Stimulated activated naive CD8-positive, alpha-beta T cell treated with anti-CD3 and anti-CD28 coated beads, Interleukin-15, amount 100 ng/mL, for 72 hours (primary cell): ENCODE measurements at places on chromosomes 7 and 10.

DNA sequence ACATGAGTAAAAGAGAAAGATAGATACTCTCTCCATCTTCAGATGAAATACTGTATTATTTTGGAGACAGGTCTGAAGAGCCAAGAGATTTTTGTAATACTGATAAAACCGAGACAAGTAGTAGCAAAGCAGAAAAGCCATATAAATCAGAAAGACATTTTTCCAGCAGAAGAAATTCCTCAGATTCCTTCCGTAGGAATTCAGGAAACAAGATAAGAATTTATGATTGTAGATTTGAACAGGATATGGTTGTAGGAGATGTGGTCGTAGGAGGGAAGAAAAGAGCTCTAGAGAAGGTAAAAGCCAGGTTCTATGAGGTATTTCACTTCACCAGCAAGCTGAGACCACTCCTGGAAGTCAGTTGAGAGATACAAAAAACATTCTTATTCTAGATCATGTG, 17.6 kb upstream of the AASS start:
- DNase-seq: no peak

DNA sequence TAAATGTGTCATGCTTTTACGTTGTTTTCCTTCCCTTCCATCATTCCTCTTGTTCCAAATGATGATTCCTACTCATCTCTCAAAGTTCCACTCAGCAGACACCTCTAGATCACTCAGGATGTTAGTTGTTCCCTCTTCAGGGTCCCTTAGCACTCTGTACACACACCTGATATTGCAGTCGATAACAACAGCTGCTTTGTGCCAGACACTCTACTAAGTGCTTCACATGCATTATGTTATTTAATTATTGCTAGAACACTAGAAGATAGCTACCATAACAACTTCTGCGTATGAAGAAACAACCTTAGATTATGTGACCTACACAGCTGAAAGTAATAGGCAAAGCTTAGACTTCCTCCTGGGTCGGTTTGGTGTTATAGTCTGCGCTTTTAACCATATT, 29.6 kb downstream of the PCBD1 start:
- DNase-seq: no peak

DNA sequence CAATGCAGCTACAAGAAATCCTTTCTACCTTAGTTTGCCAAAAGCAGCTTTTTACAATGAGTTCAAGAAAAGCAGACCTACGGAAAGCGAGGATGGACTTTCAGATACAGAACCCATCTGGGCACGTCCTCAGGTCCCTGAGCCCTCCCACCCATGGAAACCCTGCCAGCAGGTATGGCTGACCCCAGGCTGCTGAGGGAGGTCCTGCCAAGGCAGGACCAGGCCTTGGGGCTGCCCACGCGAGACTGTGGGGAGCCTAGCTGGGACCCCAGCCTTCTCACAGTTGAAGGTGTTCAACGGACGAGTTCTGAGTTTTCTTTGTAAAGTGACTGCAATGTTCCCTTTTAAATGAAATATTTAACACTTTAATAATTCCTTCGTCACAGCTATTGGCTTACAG, 245.0 kb downstream of the MGMT start:
- DNase-seq: no peak

- DNase-seq: peak; percentile 66
Observed at GRCh38 chr7:76302347-76303201, at the start of gene HSPB1. Gene HSPB1 (plus strand): TSS chr7:76302673. CDS start chr7:76302713, 40 bp downstream.

GRCh38 chr7:55174856-55175255, 156.0 kb downstream of the EGFR start:
- DNase-seq: no peak

GRCh38 chr7:105496521-105496920, 25.6 kb downstream of the PUS7 start:
- no peak for DNase-seq

DNA sequence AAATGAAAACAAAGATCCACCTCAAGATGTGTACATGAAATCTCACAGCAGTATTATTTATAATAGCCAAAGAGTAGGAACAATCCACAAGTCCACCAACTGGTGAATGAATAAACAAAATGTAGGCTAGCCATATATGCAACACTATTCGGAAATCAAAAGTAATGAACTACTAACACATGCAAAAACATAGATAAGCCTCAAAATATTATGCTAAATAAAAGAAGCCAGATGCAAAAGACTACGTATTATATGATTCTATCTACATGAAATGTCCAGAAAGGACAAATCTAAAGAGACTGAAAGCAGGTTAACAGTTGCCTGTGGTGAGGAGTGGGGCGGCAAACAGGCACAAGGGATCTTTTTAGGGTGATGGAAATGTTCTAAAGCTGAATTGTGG, 48.7 kb upstream of the ANAPC16 start:
- no peak for DNase-seq

- no peak for DNase-seq
Observed at GRCh38 chr10:48598936-48599829, 5.7 kb downstream of the ARHGAP22 start.

- DNase-seq: no peak
Observed at GRCh38 chr10:128062331-128062880, 63.8 kb downstream of the MKI67 start.

DNA sequence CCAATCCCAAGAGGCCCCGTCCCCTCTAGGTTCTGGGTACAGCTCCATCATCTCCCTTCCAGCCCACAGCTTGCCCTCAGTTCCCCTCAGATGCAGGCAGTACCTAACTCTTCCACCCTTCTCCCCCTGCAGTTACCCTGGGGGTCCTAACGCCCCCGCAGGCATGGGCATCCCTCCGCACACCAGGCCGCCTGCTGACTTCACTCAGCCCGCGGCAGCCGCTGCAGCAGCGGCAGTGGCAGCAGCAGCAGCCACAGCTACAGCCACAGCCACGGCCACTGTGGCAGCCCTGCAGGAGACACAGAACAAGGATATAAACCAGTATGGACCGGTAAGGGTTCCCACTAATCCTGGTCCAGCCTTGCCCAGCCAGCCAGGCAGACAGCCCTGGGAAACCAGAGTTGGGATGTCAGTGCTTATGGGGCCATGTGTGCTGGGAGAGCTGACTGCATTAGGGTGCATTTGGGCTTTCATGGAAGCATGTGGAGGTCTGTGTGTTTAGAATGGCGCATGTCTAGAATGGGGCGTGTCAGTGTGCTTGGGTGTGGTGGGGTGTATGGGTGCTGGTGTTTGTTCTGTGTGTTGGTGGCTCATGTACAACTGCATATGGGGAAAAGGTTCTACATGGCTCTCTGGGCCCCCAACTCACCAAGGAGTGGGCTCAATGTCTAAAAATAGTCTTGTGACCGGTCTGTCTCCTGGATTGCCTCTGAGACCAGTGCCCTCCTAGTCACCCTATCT, 55.1 kb upstream of the PPIF start:
- DNase-seq: no peak

DNA sequence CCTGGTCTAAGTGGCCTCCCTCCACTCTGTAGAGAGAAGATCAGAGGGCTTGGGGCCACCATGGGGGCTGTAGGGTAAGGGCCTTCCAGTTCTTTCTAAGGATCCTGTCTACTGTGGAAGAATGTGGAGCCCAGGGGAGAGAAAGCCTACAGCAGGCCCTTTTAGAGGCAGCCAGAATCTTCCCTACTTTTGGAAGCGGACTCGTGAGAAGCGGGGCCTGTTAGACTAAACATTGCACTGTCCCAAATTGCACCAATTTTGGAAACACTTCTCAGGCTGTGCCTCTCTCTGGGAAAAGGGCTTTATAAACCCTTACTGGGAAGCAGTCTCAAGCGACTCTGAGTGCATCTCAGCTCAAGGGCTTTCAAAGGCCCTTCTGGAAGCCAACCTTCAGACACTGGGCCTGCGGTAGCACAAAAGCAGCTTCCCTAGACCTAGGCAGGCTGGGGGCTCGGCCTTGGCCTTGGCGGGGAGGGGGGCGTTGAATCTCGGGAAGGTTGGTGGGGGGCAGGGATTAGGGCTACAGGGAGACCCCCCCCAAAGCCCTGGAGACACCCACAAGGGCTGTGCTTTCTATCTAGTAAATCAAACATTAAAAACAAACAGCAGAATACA, 298.1 kb downstream of the GFRA1 start:
- DNase-seq: no peak

GRCh38 chr10:15485684-15486316, 114.7 kb upstream of the FAM171A1 start:
- no peak for DNase-seq

DNA sequence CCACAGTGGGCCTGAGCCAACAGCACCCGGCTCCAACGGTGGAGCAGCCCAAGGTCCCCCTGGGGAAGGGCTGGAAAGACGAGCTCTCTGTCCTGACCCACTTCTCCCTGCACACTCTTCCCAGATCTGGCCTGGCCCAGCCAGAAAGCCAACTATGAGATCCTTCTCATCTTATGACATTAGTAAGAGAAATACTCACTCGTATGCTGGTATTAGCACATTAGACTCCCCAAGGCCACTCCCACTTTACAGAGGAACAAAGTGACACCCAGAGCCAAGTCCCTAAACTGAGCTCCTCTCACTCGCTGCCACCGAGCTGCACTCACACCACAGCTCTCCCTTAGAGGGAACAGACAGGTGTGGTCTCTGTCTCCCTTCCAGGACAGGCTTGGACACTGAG, 24.8 kb downstream of the DLG5 start:
- DNase-seq: no peak

DNA sequence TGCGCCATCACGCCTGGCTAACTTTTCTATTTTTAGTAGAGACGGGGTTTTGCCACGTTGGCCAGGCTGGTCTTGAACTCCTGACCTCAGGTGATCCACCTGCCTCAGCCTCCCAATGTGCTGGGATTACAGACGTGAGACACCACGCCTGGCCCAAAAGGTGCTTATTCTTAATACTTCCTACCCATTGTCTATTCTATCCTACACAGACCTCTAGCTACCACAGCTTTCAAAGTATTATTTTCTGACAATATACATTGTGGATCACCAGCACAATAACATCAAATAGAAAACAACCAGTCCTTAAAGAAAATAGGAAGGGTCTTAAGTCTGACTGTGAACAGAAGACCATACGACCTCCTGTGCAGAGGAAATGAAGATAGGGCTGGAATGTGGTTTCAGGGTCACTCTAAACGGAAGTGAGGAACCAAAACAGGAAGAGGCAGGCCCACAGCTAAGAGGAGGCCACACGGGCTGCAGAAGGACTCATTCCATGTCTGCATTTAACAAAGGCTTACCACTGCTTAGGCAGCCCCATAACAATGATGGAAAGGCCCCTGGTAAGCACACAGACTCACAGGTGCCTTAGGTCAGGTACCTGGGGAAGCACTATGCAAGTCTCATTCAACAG, 115.2 kb downstream of the ZFAND4 start:
- DNase-seq: peak; percentile 37

DNA sequence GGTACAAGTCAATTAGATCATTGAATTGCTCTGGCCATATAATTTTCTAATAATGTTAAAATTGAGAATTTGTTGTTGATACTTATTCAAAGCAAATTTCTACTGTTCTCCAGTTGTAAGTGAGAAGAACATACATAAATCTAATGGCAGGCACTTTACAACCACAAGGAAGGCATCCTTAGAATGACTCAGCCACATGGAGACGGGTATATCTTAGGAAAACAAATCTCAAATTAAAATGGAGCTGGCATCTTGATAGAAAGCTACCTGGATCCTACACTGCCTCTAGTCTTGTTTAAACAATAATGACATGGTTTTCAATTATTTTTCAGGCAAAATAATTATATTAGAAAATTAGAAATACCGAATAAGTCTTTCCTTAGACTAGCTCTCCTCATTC, 1183.7 kb upstream of the SORCS1 start:
- no peak for DNase-seq

DNA sequence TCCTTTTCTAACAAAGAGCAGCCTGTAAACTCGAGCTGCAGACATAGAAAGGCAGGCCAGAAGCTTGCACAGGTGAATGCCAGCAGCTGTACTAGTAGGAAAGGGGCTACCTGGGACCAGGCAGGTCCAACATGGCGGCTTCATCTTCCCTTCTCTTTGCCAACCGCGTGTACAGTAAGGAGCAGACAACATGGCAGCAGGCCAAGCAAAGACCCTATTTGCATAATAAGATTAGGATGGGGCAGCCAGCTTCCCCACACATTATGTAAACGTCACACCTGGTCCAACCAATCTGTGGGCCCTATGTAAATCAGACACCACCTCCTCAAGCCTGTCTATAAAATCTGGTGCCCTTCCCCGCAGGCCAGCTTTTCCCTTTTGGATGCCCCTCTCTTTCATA, 1186.5 kb upstream of the AUTS2 start:
- no peak for DNase-seq

DNA sequence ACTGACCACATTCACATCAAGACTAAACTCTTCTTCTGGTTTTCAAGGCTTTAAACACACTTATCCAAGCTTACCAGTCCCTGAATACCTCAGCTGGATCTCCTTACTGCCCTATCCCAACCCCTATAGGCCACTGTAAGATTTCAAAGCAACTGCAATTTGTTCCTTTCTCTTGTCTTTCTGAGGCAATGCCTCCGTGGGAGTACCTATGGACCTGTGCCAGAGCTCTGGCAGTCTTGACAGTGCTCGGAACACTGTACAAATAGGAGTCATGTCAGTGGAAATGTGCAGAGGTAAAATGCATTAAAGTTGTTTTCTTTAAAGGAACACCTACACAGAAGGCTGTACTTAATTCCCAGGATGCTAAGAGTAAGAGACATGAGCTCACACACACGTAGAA, 124.7 kb downstream of the CNOT4 start:
- no peak for DNase-seq

DNA sequence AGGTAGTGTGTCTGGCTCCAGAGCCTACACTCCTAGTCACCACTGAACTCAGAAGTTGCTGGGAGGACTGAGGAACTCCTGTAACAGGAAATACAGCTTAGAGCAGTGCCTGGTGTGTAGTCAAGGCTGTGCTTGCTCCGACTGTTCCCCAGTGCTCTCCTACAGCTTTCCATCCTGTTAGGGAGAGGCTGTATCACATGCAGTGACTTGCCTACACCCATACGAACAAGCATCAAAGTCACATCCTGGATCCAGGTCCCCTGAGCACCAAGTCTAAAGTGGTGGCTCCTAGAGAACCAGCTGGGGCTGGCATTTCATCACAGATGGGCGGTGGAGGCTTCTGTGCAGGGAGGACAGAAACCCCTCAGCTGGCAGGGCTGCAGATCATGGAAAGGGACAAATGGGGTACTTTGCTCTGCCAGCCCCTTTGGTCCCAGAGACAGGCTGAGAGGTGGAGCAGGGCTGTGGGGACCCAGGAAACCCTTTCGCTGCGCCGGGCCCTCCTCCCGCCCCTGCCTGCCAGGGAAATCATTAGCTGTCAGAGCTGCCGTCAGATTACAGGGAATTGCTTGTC, 7.7 kb downstream of the ASB10 start:
- no peak for DNase-seq

- DNase-seq: no peak
Observed at GRCh38 chr10:58436071-58436470, 50.9 kb downstream of the TFAM start.

DNA sequence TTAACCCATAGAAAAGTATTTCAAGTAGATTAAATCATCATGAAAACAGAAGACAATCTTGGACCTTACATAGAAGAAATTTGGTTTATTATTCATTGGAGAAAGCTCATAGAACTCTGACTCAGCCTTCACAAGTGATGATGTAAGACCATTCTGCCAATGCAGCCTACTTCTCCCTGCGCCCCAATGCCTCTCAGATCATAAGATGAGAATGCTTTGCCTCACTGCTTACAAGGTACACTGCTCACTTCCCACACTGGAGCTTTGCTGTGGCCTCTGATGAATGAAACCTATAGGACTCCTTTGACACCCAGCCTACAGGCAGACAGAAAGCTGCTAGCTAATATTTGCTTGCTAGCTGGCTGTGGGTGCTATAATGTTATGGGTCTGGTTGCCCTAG, 569.4 kb upstream of the STEAP1 start:
- no peak for DNase-seq
